ENCODE measurements at places on chromosomes 2 and 18.

- H3K36me3 ChIP-seq, result no peaks in the 10 kb centered on the region
- no peak overlapping the region for H3K27ac ChIP-seq
- H3K27me3 ChIP-seq, result no peaks in the 10 kb centered on the region
- no peak overlapping the region for H3K4me3 ChIP-seq
Measured at GRCh38 chr2:20425371-20425881, 21.4 kb upstream of the RHOB start.

- no peak overlapping the region for H3K27ac ChIP-seq
- no peaks in the 10 kb centered on the region for H3K4me1 ChIP-seq
- no peak overlapping the region for H3K4me3 ChIP-seq
- no peaks in the 10 kb centered on the region for H3K36me3 ChIP-seq
- DNase-seq, result no peak
- no peaks in the 10 kb centered on the region for H3K27me3 ChIP-seq
Measured at GRCh38 chr2:134863446-134863845, 25.0 kb downstream of the ACMSD start.

DNA sequence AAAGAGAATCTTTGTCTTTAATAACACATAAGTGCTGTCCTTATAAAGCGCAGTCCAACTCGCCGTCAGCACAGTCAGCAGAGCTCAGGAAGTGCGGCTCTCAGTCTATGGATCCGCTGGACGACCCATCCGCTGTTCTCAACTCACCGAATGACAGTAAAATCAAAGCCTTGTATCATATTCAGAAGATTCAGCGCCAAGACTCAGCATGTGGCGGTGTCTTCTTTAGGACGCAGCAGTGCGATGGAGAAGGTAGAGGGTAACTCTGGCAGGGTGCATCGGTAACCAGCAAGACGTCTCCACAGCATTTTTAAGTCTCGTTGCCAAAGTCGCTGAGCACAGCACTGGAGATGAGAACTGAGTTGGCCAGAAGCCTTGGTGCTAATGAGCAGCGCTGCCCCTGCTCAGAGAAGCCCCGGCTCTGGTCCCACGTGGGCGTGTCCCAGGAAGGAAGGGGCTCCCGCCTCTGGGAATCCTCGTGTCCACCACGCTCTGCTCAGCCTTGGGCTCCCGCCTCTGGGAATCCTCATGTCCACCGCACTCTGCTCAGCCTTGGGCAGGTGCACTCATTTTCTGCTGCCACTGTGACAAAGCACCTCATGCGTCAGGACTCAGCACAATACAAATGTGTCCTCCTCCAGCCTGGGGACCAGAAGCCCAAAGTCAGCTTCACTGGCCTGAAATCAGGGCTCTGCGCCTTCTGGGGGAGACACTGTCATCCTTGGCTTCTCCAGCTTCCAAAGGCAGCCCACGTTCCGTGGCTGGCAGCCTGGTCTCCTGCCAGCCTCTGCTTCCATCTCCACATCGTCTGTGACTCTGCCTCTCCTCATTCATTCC is 238.0 kb upstream of the SALL3 start:
- no peak overlapping the region for H3K27ac ChIP-seq
- no peaks in the 10 kb centered on the region for H3K27me3 ChIP-seq

GRCh38 chr2:201580486-201580885 is 62.8 kb downstream of the TMEM237 start:
- DNase-seq, result no peak
- no peaks in the 10 kb centered on the region for H3K4me1 ChIP-seq
- no peak overlapping the region for H3K4me3 ChIP-seq
- H3K27ac ChIP-seq, result no peak overlapping the region
- no peaks in the 10 kb centered on the region for H3K36me3 ChIP-seq

DNA sequence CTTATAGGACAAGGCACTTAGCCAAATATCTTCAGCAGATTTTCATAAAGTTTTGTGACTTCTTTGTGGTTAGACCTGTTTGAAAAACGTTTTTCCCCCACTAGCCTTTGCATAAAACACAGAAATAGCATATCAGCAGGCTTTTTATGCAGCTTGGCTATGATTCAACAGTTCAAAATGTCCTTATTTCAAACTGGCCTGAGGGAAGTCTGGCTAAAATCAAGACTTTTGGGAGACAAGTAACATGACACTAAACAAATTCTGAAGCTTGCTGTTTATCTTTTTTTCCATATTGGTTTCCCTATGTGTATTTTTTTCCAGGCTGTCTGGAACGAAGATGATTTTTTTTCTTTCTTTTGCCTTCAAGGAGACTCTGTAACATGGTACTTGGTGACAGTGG is 95.1 kb upstream of the L3MBTL4 start:
- peaks cover 2% of the 10 kb centered on the region for H3K4me1 ChIP-seq
- DNase-seq, result no peak
- no peak overlapping the region for H3K27ac ChIP-seq
- H3K27me3 ChIP-seq, result no peaks in the 10 kb centered on the region
- H3K4me3 ChIP-seq, result no peak overlapping the region
- H3K36me3 ChIP-seq, result no peaks in the 10 kb centered on the region

GRCh38 chr2:71880846-71881610 is 266.6 kb downstream of the CYP26B1 start:
- no peak for DNase-seq
- peaks cover 7% of the 10 kb centered on the region for H3K4me1 ChIP-seq
- H3K4me3 ChIP-seq, result no peak overlapping the region
- H3K27ac ChIP-seq, result no peak overlapping the region
- H3K36me3 ChIP-seq, result no peaks in the 10 kb centered on the region

DNA sequence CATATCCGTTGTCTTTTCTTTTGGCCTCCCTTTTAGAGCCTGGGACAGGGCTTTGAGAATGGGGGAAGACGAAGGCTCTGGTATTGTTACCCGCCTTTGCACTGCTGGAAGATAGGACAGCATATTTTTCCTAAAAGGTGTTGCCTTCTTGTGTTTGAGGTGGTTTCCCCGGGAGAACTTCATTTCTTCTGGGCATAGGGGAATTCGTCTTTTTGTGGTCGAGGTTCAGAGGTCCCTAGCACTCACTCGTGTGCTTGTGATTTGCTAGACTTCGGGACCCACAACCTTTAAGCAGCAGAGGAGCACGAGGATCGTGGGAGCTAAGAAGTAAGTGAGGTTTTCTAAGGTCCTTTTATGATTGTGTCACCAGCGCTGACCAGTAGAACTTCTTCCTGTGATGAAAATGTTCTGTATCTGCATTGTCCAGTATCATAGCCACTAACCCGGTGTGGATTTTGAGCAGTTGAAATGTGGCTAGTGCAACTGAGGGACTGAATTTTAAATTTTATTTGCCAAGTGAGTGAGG is 611 bp downstream of the ZNF512 start:
- H3K4me3 ChIP-seq, result peak overlapping the region; percentile 67
- H3K4me1 ChIP-seq, result peaks cover 8% of the 10 kb centered on the region
- DNase-seq, result no peak
- no peaks in the 10 kb centered on the region for H3K36me3 ChIP-seq

DNA sequence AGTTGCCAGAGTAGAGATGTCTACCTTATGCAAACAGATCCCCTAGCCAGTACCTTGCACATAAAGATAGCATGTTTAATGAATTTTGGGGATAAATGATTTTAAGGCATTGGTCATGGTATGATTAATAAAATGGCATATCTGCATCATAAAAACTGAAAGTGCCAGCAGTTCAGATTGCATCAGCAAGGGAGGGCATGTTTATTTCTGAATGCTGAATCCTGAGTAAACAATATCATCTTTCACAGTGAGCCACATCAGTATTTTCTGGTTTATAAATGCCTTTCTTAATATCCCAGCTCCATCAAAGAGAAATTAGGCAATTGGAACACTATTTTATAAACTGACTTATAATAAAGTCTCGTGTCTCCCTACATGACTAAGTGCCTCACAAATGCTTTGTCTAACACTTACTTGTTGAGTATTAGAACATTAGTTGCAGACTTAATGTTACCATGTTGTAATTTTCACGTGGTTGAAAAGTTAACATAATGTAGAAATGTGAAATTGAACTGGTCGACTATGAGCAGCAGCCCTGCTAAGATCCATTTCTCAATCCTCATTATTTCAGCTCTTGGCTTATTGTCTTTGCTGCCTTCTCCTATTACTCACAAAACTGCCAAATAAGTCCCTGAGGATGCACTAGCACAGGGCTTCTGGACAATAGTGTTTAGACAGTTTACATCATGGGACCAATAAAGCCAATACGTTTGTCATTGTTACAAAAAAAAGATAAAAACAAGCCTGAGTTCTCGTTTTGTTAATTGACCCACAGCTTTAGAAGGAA is 48.0 kb downstream of the LANCL1 start:
- no peaks in the 10 kb centered on the region for H3K27me3 ChIP-seq
- H3K4me3 ChIP-seq, result no peak overlapping the region
- no peaks in the 10 kb centered on the region for H3K4me1 ChIP-seq
- DNase-seq, result no peak

- DNase-seq, result peak; percentile 83
- no peak overlapping the region for H3K27ac ChIP-seq
- no peaks in the 10 kb centered on the region for H3K4me1 ChIP-seq
Measured at GRCh38 chr18:59056706-59057492, 82.8 kb upstream of the SEC11C start.

DNA sequence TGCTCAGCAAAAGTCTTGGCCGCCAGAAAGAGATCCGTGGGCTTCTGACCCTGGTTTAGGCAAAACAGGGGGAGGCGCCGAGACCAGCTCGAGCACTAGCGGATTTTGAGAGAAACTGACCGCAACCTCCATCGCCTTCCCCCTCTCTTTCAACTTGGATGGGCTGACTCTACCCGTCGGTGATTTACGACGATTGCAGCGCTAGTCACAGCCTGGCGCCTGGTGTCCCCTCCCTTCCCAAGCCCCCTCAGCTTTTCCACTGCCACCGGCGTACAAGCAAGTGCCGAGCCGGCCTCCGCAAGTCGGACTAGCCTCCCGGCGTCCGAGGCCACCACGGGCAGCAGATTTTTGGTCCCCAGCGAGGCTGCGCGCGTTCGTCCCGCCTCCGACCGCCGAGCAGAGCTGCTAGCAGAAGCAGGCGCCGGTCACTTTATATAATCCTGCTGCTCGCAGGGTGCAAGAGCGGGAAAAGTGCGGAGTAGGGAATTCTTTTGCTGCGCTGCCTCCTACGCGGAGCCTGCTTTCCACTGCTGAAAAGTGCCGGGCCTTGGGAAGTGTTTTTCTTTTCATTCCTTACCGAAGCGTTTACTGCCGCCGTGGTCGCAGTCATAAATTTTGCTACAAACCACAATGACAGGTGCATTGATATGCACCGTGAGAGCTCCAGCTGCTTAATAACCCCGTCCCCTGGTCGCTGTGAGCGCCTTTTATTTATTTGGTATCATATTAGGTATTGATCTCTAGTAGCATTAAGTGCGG is 7.7 kb downstream of the HOXD3 start:
- no peak overlapping the region for H3K27ac ChIP-seq
- peak; percentile 23 for DNase-seq
- H3K36me3 ChIP-seq, result no peaks in the 10 kb centered on the region
- H3K27me3 ChIP-seq, result no peaks in the 10 kb centered on the region

DNA sequence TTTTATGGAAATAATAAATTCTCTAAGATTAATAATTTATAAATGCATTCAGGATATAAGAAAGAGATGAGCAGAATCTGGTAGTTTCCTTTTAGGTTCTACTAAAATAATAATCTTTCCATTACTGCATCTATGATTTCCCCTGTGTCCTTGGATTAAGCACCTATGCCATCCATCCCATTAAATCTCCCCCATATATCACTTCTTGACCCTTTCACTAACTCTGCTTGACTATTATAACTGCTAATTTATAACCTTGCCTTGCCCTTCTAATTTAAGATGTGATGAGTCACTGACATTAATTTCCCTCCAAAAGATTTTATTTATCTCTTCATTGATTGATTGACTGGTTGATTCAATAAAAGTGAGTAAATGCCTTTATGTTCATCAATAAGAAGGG is 348.3 kb upstream of the LRATD1 start:
- no peaks in the 10 kb centered on the region for H3K4me1 ChIP-seq
- no peak for DNase-seq
- no peak overlapping the region for H3K27ac ChIP-seq
- no peak overlapping the region for H3K4me3 ChIP-seq
- no peaks in the 10 kb centered on the region for H3K27me3 ChIP-seq

DNA sequence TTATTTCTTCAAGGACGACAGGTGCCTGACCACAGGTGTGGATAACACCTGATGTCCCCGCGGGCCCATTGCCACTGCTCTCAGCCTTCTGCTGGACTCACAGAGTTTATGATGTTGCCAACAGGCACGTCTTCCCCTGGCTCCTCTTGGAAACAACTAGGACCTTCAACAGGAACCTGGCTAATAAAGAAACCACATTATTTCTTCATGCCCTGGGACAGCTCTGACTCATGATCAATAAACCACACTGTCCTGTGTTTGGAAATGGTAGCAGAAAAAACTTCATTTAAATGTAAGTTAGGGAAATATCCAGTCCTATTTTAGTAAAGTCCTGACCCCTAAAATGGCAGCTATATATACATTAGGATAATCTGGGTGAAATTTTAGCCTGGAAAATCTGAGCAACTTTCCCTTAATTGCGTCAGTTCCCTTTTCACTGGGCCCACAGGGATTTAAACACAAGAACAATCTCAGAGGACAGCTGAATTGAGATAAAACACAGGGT is 158.9 kb downstream of the VAPA start:
- H3K4me3 ChIP-seq, result no peak overlapping the region
- no peak for DNase-seq
- H3K27me3 ChIP-seq, result no peaks in the 10 kb centered on the region
- no peak overlapping the region for H3K27ac ChIP-seq

DNA sequence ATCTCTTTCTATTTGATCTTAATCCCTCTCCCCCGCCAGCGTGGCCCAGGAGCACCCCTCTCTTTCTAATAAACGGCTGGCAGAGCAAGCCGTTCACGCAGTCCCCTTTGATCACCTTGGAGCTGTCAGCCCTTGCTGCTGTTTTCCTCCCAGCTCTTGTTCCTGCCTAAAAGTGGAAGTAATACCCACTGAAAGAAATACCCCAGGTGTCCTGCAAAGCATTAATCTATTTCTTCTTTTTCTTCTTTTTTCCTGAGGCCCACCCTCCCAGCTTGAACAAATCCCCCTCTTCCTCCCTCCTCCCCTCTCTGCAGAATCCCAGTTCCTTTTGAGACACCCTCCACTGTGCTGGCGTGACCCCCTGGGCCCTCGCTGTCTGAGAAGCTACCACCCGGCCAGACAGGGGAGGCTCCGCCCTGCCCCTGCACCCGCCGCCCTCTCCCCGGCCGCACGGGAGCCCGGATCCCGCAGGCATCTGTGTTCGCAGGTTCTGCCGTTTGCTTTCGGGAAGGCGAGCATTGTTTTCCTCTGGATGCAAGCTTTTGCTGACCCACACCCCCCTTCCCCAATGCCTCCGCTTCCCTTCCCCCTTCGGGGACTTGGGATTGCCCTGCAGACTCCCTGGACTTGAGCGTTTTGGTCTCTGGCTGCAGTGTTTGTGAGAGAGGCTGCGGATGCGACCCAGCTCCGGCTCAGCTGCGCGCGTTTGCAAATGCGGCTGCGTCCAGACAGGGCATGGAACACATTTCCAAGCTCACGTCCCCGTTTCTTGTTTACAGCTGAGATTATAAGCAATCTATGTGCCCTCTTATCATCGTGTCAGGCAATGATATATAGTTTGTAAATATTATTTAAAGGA is 631.5 kb downstream of the NYAP2 start:
- peak; percentile 53 for DNase-seq
- H3K36me3 ChIP-seq, result no peaks in the 10 kb centered on the region
- H3K4me3 ChIP-seq, result peak overlapping the region; percentile 45
- peaks cover 4% of the 10 kb centered on the region for H3K4me1 ChIP-seq
- no peaks in the 10 kb centered on the region for H3K27me3 ChIP-seq

- H3K27ac ChIP-seq, result no peak overlapping the region
- H3K4me3 ChIP-seq, result no peak overlapping the region
- no peaks in the 10 kb centered on the region for H3K4me1 ChIP-seq
- H3K36me3 ChIP-seq, result no peaks in the 10 kb centered on the region
- no peaks in the 10 kb centered on the region for H3K27me3 ChIP-seq
Measured at GRCh38 chr2:204363513-204363912, 181.8 kb upstream of the PARD3B start.

GRCh38 chr2:136055929-136056688 is 61.8 kb downstream of the CXCR4 start:
- H3K27me3 ChIP-seq, result no peaks in the 10 kb centered on the region
- no peak overlapping the region for H3K4me3 ChIP-seq
- H3K27ac ChIP-seq, result no peak overlapping the region
